ENCODE measurements at places on chromosomes 3 and 15.

DNA sequence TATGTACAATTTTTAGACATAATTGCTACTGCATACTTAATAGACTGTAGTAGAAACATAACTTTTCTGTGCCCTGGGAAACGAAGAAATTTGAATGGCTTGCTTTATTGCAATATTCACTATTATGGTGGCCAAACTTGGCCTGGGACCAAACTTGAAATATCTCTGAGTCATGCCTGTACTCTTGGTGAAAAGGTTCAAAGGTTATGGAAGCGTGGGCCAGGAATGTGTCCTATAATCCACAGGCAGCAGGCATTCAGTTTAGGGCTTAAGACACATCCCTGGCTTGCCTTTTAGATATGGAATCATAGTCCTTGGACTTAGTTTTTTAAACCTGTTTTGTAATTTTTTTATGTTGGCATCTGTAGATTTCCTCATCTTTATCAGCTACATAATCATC lies 124.3 kb downstream of the LRIG1 start:
- DNase-seq: no peak

- peak; percentile 87 for DNase-seq
These were observed 6.7 kb upstream of the ACSBG1 start for GRCh38 chr15:78241017-78241416.

GRCh38 chr3:148206446-148206845 lies 491.3 kb upstream of the AGTR1 start:
- no peak for DNase-seq

- peak; percentile 15 for DNase-seq
These were observed 928 bp downstream of the ANKRD34C start for GRCh38 chr15:79283252-79284048.

- DNase-seq: no peak
These were observed 87.7 kb downstream of the VGLL4 start for GRCh38 chr3:11555881-11556633.

DNA sequence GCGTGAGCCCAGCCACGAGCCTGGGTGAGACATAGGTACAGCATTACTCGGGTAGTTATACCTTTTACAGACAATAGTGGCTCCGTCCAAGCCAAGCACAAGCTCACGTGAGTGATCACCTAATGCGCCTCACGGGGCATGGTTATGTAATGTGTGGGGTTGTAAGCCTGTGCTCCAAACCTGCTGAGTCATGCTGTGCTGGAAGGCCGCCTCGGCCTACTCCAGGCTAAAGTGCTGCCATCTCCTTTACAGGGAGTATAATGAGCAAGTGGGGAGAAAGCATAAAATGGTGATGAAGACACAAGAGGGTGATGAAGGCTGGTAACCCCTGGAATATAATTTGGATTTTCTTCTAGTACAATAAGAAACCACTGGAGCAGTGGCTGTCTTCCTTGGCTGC lies 175.8 kb upstream of the STT3B start:
- no peak for DNase-seq

- DNase-seq: no peak
These were observed 1.2 kb upstream of the MLF1 start for GRCh38 chr3:158569794-158570193.

DNA sequence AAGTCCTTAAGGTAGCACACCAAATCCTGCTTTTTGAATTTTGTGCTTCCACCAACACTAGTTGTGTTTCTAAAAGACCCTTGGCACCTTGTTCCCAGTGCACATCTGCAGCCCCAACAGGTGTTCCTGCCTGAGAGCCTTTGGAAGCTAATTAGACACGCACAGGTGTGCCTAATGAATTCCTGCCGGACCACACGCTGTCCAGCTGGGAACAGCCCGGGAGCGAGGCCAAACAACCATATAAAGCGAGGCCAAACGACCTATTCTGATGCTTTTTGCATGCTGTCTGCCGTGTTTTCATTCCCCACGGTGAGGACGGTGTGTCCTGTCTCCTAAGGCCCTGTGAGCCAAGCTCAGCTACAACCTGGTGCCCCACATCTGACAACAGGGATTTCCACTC lies 99.5 kb downstream of the ATG7 start:
- no peak for DNase-seq

DNA sequence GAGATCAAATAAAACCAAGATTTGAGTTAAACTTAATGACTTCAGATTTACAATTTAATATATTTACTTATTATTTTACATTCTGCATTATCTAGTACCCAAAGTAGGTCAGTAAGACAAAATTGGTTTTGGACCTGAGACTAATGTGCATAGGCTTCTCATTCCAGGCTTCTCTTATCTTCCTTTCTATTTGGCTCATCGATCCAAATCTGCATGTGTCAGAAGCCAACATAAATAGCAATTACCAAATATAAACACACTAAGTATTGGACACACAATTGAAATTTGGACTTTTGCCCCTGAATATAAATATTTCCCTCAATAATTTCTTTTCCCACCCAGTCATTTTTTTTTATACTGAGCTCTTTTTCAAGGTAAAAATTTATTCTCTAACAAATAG lies 290.6 kb upstream of the ARHGEF26 start:
- no peak for DNase-seq

DNA sequence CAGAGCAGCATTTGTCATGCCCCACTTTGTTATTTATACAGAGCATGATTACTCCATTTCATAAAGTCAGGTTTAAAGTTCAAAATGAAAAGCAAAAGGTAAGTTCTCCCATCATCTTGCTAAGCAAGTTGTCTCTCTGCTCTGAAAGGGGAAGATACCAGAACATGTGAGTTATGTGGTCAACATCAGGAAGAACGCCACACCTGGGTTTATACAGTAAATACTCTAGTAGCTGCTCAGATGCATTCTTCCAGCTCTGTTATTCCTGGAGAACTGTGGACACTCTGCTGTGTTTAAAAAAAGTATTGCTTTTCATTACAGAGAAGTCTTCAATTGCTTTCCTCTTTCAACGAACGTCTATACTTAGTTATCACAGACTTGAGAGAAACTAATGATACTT lies 145.7 kb downstream of the PLCL2 start:
- no peak for DNase-seq

DNA sequence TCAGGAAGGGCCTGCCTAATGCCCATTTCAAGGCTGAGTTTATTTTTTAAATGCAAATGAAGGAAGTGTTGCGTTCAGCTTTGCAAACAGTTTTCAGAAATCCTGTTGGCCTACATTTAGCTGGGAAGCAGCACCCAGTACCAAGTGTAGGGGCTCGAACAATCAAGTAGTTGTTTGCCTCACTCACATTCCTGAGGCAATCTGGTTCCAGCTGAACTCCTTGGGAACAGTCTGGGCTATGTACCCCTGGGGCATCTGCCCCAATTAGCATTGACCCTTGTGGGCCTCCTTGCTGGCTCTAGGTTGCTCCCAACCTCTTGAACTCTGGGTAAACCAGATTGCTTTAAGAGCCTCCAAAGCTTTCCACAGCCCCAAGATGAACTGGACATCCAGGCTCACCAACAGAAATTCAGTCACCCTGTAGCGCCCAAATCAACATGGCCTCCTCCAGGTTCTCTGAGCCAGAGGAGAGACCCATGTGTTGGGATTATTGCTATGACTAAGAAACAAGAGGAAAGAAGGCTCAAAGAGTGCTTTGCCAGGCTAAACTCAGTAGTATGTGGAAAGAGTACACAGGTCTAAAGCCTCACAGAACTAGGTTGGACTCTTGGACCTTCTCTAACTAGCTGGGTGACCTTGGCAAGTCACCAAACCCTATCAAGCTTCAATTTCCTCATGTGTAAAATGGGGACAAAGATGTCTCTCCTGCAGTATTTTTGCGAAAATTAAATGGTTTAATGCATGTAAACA lies 532.7 kb downstream of the SOX2 start:
- no peak for DNase-seq

DNA sequence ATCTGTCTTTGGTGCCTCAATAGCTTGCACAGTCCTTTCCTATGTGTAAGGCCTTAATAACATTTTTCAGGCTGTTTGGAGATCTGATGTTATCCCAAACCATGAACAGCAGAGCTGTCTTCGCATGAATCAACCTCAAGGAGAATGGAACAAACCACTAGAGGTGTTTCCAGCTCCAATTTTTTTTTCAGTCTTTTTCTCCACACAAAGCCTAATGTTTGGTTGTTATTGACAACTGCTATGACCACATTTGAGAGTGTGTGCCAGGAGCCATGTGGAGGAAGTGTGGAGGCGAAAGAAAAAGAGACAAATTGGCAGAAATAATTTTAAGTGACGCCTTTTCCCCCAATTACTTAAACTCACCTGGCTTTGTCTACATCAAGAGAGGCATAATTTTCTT lies 38.7 kb downstream of the RTP4 start:
- no peak for DNase-seq

- no peak for DNase-seq
These were observed 586.9 kb upstream of the DPPA4 start for GRCh38 chr3:109924196-109924595.

GRCh38 chr15:88334436-88334835 lies 77.9 kb upstream of the NTRK3 start:
- DNase-seq: no peak

- no peak for DNase-seq
These were observed 89.2 kb upstream of the MITF start for GRCh38 chr3:69650066-69650419.

DNA sequence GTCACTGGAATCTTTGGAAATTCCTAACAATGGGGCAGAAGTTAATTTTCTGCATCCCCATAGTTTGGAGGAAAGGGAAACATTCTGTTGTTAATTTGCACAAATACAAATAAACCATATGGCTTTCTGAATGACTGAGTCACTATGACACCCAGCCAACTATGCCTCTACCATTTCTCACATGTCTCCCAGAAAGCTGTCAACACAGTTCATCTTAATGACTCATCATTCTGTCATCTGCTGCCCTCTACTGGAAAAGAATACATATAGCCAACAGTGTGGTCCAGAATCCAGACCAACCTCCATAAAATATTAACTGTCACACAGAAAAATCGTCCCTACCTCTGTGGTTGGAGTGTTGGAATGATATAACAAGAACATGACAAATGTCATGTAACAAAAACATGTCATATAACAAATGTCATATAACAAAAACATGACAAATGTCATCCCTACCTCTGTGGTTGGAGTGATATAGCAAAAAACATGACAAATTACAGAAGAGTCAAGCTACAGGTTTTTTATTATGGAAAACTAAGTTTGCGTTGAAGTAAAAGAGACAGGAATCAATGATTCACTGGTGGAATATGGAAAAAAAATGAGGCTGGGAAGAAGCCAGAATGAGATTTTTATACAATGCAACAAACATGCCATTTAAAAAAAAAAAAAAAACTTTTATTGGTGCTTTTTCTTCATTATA lies 47.7 kb upstream of the GYG1 start:
- DNase-seq: peak; percentile 83

DNA sequence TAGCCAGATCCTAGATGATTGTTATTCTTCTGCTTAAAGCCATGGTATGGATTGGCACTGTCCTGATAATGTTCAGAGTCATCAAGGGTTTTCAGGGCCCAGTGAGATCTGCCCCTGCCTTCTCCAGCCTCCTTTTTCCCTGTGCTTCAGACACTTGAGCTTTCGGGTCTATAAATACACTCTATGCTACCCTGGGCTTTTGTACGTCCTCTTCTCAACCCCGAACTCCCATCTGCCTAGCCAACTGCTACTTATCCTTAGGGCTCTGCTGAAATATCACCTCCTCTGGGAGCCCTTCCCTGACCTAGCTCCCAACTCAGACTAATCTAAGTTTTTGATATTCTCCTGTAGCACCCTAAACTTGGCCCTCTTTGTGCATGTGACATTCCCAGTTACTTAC lies 115.3 kb downstream of the OPA1 start:
- no peak for DNase-seq

- no peak for DNase-seq
These were observed 45.6 kb upstream of the ST3GAL6 start for GRCh38 chr3:98717584-98717983.

DNA sequence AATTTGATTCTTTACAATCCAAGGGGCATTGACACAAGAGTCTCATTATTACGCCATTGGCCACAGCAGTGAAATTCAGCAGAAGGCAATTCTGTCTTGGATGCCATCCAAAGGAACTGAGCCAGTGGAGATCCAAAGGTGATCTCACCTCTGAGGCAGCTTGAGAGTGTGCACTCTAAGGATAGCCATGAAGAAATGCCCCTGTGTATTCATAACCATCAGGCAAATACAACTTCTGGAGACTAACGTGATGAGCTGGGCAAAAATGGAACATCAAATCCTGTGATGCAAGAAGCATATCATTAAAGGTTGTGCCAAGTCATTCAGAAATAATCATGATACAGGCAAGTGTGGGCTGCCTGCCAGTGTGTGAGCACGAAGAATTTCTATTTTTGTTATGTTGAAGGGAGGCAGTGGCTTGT lies 41.4 kb downstream of the ROBO2 start:
- DNase-seq: no peak

DNA sequence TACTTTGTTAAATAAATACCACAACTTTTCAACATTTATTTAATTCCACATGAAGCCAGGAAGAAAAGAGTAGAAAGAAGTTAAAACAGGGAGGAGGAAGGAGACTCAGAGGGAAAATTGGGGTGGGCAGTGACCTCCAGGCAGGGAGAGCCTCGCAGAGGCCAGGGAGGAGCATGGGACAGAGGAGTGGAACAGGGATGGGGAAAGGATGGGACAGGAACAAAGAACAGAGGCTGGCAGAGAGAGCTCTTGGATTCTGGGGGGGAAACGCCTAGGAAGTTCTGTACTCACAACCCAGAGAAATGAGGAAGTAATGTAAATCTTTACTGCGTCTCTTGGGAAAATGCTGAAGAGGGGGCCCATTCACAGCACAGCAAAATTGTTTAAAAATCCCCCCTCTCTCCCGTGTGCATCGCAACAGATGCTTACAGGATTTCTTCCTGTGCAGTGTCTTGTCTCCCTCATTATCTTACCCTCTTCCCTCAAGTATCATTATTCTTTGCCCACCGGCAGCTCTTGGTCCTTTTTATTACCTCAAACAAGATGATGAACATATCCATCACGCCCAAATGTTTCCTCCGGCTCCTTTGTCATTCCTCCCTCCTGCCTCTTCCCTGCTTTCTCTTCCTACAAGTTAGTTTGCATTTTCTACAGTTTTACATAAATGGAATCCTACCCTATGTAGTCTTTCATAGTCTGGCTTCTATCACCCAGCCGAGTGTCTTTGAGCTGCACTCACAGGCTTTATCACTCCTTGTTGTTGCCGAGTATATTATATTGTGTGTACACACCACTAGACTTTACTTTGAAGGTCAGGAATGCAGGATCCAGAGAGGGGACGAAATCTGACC lies 65.5 kb downstream of the ARHGAP31 start:
- no peak for DNase-seq

GRCh38 chr15:51732646-51733045 lies 4.8 kb downstream of the LYSMD2 start:
- DNase-seq: no peak

DNA sequence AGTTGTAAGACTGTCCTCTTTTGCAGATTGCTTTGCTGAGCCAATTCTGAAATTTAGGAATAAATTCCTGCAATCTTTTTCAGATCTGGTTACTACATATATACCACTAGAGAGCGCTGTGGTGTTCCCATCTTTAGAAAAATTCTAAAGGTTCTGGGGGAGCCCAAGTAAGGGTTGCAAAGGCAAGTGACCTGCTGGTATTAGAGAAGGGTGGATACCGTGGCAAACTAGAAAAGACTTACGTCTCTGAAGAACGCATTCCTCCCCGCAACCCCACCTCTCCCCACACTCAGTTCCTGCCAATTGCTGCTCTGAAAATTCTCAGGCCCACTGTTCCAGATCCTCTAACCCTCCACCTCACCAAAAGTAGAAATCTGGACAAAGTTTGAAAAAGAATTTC lies 48.5 kb downstream of the EFHB start:
- peak; percentile 58 for DNase-seq

- DNase-seq: no peak
These were observed 20.3 kb downstream of the CDAN1 start for GRCh38 chr15:42716626-42717025.
